ENCODE measurements at places on chromosomes 1 and 21. TPM values are rescaled to one million over a fixed set of nuclear protein-coding genes. Genes with fewer than 3 reads are reported as not detected.

CELA3A gene
- total RNA-seq: not detected

MTOR gene
- 44.9 TPM for total RNA-seq

ILDR2 gene
- 12.3 TPM for total RNA-seq

RAB3B gene
- total RNA-seq: 2.7 TPM

RSPO1 gene
- total RNA-seq: 0.71 TPM

IL23R gene
- total RNA-seq: not detected

DNA sequence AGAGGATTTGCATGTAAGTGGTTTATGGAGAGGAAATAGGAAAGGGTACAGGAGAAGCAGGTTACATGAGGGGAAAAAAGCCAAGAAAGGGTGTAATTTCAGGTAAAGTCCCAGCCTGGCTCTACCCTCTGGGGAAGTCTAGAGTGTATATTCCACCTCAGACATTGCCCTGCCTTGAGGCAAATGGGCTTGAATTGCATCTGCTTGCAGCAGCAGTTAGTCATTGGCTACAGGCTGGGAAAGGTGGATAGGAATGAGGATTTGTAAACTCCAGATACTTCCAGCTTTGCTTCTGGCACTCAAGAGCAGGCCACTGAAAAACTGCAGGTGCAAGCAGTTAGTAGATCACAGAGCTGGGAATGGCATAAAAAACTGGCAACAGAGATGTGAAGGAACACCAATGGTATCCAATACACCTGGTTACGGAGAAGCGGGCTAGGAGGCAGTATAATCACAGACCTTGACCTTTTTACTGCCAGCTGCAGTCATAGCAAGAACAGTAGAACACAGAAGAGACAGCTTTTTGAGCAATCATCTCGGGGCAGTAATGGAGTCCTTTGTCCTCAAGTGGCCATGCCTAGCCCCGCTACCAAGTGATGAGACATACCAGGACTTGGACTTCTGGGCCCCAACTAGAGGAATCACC lies 226.9 kb upstream of the NRIP1 start:
- H3K4me3 ChIP-seq: no peak overlapping the region
- H3K36me3 ChIP-seq: no peaks in the 10 kb centered on the region
- no peaks in the 10 kb centered on the region for H3K27me3 ChIP-seq

DNA sequence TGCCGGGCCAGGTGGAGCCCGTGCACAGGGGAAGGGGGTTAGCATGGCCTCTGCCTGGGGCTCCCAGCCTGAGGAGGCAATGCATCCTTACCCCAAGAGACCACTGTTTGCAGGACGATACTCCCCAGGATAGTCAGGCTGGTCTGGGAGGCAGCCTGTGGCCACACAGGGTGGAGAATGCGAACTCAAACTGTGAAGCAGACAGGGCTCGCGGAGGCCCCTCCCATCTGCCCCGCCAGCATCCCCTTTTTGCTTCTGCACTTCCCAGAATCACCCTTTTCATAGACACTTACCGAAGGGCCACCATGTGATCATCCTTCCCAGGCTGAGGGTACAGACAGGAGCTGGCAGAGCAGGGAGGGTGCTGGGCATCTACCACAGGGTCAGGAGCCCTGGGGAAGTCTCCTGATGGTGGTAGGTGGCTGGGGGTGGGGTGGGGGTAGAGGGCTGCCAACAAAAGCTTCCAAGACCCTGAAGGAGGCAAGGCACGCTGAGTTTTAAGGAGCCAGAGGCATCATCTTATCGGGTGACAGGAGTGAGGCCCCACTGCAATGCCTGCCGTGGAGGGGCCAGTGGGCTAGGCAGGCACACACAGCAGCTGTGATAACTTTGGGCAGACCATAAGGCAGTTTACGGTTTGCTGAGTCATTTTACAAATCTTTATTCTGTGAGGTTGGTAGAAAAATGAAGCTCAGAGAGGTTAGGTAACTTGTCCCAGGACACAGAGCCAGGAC lies 31.3 kb upstream of the BTG2 start:
- no peak for DNase-seq
- no peak overlapping the region for H3K27ac ChIP-seq
- H3K36me3 ChIP-seq: no peaks in the 10 kb centered on the region
- H3K4me3 ChIP-seq: no peak overlapping the region
- no peaks in the 10 kb centered on the region for H3K27me3 ChIP-seq
- H3K4me1 ChIP-seq: peaks cover 29% of the 10 kb centered on the region

GRCh38 chr1:214990619-214991018 lies 91.9 kb upstream of the KCNK2 start:
- peak; percentile 83 for DNase-seq
- H3K4me1 ChIP-seq: no peaks in the 10 kb centered on the region
- H3K27me3 ChIP-seq: no peaks in the 10 kb centered on the region
- H3K36me3 ChIP-seq: no peaks in the 10 kb centered on the region
- no peak overlapping the region for H3K4me3 ChIP-seq
- H3K27ac ChIP-seq: no peak overlapping the region

DNA sequence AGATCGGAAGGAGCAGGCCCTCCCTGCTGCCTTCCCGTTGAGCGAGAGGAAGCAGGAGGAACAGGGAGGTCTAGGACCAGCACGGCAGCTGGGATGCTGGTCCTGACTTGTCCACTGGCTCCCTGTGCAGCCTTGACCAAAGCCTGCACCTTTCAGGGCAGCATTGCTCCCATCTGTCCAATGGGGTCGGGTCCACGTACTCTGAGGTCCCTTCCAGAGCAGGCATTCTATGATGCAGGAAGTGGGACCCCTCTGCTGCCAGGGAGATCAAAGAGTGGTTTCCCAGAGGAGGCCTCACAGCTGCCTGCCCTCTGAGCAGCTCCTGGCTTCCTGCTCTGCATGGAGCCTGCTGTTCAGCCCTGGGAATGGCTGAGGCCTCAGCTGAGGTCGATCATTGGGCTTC lies 21.7 kb upstream of the ZNF362 start:
- DNase-seq: no peak
- H3K27me3 ChIP-seq: no peaks in the 10 kb centered on the region
- no peaks in the 10 kb centered on the region for H3K4me1 ChIP-seq
- no peak overlapping the region for H3K27ac ChIP-seq
- H3K4me3 ChIP-seq: no peak overlapping the region
